ENCODE measurements at places on chromosomes 16 and 17.
A peak's percentile ranks its signal among the peaks of the same experiment; 100 is the strongest.

GRCh38 chr16:74224828-74225612, 71.6 kb upstream of the PSMD7 start:
- no peak for DNase-seq

GRCh38 chr16:3256146-3256865, at the start of gene MEFV:
TSS of gene MEFV (minus strand) at chr16:3256633. CDS start at chr16:3256587, 46 bp downstream.
- DNase-seq = no peak

GRCh38 chr17:20189302-20189701, 180.1 kb downstream of the SPECC1 start:
- peak; percentile 42 for DNase-seq

DNA sequence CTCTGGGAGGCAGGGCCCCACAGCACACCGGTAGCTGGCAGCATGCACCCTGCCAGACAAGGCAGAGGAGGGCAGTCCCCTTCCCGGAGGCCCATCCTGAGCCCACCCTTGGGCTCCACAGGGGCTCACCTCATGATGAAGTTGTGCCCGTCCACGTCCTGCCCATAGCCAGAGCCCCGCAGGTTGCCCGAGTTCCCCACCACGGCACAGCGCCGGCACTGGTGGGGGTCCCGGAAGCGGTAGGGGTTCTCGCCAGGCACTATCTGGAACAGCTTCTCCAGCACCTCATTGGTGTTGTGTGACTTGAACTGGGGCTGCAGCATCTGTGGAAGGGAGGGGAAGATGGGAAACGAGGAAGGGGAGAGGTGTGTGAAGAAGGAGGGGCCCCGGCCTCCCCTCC, 44.0 kb downstream of the ST3GAL2 start:
- DNase-seq = no peak

Measured in cerebellum (tissue), 4 donors.